ENCODE measurements at places on chromosomes 7 and 10. TPM values are rescaled to one million over a fixed set of nuclear protein-coding genes. Genes with fewer than 3 reads are reported as not detected.

The WNT2 gene
- total RNA-seq = 9.9 TPM

The CUL2 gene
- 28.1 TPM for total RNA-seq

The HYCC1 gene
- total RNA-seq = 264 TPM

The CYP2E1 gene
- total RNA-seq = 0.82 TPM

The NRG3 gene
- total RNA-seq = not detected

The UNCX gene
- total RNA-seq = not detected
